ENCODE measurements at places on chromosomes 7 and 10.

- ATAC-seq, result no peak
Observed at GRCh38 chr7:46179061-46179610, 258.1 kb upstream of the IGFBP3 start.

GRCh38 chr7:36606153-36606975 lies 117.9 kb downstream of the AOAH start:
- ATAC-seq, result no peak

DNA sequence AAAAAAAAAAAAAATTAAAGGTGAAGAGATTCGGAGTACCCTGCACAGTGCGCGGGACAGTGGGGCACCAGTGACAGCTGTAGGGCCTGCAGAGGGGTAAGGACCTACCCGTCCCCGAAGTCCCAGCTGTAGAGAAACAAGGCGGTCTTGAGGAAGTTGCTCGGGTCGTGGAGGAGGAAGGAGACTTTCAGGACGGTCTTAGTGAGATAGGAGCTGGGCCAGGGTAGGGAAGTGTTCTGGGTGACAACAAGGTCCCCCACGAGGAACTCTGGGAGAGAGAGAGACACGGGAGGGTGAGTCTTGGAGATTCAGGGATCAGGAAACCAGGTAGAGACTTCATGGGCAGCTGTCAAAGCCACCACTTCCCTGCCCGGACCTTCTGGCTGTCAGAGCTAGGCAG lies 9.7 kb downstream of the TMEM130 start:
- ATAC-seq, result no peak

- no peak for ATAC-seq
Observed at GRCh38 chr7:80039251-80039884, 95.3 kb upstream of the GNAI1 start.

- no peak for ATAC-seq
Observed at GRCh38 chr7:101108330-101108857, 18.5 kb upstream of the SERPINE1 start.

- ATAC-seq, result peak; percentile 61
Observed at GRCh38 chr7:55593515-55594318, 21.4 kb upstream of the VOPP1 start.

All from activated CD4-positive, CD25-positive, alpha-beta regulatory T cell treated with anti-CD3 and anti-CD28 coated beads, Interleukin-2, amount 50 U/mL, for 24 hours (primary cell).